Activated naive CD4-positive, alpha-beta T cell treated with anti-CD3 and anti-CD28 coated beads, Interleukin-2, amount 50 U/mL, for 72 hours (primary cell): ENCODE measurements at places on chromosomes 6 and 20. TPM values are rescaled to one million over a fixed set of nuclear protein-coding genes. Genes with fewer than 3 reads are reported as not detected.

The ANKRD6 gene
- total RNA-seq, result 5.8 TPM

DNA sequence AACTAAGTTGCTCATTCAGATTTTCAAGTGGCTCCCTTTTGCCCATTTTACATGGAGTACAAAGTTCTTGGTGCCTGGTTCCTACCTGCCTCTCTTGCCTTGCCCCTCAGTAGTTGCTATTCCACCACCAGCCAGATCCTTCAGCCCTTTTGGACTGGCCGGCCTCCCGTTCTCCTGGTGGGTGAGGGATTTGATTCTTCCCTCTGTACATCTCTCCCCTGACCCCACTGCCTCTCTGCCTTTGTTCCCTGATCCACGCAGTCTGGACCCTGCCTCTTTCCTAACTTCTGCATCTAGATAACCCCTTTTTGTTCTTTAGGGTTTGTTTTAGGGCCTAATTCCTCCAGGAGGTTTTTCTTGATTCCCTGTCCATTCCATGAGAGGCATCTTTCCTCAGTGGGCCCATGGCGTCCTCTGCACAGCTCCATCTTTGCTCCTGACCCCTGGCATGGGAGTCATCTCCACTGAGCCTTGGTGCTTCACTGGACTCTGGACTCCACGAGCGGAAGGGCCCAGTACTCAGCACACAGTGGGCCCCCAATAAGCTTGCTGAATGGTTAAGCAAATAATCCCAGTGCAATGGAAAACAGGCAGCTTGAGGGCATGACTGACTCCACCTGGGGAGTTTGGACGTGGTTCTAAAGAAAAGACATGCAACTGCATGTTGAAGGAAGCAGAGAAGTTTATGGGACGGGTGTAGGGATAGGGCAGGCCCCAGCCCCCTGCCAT, 309.3 kb upstream of the SUPT3H start:
- DNase-seq, result no peak

The PRL gene
- total RNA-seq, result not detected

DNA sequence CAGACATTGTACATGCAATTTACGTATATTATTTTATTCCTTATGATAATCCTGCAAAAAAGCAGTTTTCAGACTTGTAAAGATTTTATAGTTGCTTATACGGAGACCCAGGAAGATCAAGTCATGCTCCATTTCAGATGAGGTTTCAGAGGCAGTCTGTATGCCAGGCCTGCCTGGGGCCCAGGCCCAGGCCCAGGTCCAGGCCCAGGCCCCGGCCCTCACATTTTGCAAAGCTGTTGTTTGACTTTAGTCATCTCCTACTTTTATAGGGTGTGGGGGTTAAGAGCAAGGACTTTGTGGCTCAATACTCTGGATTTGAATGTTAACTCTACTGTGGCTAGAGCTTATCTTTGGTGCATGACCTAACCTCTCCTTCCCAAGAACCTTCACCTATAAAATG, 217.9 kb downstream of the SAMD5 start:
- no peak for DNase-seq

GRCh38 chr20:10580700-10581099, 93.1 kb downstream of the JAG1 start:
- DNase-seq, result no peak
